ENCODE measurements at places on chromosomes 1 and 21.

DNA sequence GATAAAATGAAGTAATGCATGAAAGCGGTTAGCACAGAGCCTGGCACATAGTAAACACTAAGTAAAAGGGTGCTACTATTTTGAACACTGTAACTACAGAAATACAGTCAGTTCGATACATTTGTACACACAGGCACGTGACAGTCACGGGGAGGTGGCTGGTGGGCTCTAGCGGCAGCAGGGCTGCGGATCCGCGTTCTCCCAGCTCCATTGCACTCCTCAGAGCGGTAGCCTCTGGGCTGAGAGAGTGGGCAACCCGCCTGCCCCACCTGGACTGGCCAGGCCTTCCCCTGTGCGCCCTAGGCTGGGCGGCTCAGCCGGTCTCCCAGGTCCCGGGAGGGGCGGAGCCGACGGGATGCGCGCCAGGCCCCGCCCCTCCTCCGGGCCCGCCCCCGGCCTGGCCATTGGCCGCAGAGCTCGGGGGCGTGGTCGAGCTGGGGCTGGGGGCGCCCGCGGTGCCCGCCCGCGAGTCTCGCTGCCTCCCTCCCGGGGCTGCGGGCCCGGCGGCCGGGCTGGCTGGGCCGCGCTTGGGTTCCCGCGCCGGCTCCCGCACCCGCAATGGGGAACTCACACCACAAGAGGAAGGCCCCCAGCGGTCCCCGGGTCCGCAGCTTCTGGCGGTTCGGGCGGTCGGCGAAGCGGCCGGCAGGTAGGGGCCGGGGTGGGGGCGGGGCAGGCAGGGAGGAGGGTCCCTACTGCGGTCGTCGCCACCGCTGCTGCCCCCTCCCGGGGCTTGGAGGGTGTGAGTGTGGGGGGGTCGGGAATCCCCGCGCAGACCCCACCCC is 51.2 kb upstream of the SYNC start:
- DNase-seq: no peak

DNA sequence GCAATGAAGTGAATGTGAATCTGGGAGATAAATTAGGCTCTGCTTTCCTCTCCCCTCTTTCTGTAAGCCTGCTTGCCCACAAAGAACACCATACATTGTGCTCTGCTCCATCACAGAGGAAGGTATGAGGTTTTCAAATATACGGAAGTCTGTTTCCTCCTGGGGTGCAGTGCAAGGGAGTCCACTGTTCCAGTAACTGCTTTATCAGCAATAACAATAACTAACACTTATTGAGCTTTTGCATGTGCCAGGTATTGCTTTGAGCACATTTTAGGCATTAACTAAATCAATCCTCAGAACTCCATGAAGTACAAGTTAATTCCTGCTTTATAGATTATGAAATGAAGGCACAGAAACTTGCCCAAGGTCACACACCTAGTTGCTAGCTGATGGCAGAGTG is 10.0 kb downstream of the LTN1 start:
- DNase-seq: no peak

DNA sequence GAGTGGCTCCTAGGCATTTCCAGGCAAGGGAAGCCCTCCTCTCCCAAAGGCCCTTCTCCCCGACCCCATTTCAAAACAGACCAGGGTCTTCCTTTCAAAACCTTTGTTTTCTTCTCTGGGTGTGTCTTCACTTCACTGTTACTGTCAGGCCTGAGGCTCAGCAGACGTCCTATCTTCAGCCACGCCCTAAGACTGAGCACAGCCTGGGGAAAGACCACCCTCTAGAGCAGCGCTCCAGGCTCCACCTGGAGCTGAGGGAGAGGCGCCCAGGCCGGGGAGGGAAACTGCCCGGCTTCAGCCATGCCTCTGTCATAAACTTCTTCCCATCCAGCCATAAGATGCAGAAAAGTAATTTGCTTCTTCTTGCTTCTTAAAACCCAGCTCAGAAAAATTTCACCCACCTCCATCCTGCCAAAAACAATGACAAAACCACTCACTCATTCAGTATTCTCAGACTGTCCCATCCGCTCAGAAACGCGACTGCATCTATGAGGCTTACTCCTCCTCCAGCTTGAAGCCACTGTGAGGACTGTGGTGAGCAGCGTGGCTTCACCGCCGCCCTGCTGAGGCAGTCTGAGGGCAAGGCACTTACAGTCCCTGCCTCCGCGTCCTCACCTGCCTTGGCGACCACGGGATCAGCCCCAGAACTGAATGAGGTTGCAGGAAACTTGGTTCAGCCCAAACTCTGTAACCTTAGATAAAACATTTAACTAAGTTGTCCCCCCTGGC is 36.1 kb downstream of the VN1R5 start:
- no peak for DNase-seq

- no peak for DNase-seq
Observed at GRCh38 chr1:19232524-19232846, 18.8 kb downstream of the EMC1 start.

DNA sequence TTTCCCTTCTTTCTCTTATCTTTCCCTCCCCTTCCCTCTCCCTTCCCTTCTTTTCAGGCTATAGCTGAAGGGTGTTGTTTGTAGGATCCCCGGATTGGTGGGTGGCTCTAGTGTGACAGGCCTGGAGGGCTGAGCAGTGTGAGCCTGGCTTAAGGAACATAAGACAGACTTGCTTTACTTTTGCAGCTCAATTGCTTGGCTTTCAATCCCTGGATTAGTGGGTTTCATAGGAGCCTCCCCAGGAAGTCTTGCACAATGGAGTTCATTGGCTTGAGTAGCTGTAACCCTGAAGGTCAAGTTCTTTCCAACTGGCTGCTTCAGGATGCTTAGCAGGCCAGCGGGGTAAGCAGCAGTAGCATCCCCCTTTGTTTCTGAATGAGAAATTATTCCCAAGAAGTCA is 126.7 kb downstream of the CAMTA1 start:
- DNase-seq: no peak

- DNase-seq: no peak
Observed at GRCh38 chr1:15088281-15088971, 65.1 kb upstream of the TMEM51 start.

- DNase-seq: no peak
Observed at GRCh38 chr21:16569679-16570078, 839.9 kb downstream of the USP25 start.

- no peak for DNase-seq
Observed at GRCh38 chr1:234412830-234413229, 39.6 kb downstream of the COA6 start.

- DNase-seq: no peak
Observed at GRCh38 chr21:45265721-45266517, 21.8 kb downstream of the POFUT2 start.

Measured in AML-193 (cell line).